ENCODE measurements at places on chromosomes 3 and 15. TPM values are rescaled to one million over a fixed set of nuclear protein-coding genes. Genes with fewer than 3 reads are reported as not detected.
A peak's percentile ranks its signal among the peaks of the same experiment; 100 is the strongest.

WDR93 gene
- polyA plus RNA-seq: 0.32 TPM

PATL2 gene
- polyA plus RNA-seq: 0.31 TPM

DNA sequence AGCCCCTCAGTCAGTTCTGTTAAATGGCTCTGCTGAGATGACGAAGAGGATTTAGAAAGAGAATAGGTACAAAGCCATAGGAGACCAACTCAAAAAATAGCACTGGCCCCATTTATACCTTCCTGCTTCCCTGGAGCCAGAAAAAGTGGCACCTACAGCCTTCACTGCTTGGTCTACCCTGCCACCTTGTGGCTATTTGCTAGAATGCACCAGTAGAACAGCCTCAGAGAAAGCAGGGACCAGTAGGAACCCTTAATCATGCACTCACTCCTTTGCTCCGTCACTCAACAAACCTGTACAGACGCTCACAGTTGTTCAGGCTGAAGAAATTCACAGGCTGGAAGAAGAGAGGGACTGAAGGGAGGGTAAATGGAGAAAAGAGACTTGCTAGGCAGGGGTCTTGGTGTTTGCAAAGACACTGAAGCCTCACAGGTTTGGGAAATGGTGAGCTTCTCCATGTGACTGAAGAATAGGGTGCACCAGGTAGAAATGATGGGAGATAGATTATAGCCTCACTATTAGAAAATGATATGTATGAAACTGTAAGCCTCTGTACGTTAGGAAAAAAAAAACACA lies 12.1 kb upstream of the RTP2 start:
- peak; percentile 71 for DNase-seq

DNA sequence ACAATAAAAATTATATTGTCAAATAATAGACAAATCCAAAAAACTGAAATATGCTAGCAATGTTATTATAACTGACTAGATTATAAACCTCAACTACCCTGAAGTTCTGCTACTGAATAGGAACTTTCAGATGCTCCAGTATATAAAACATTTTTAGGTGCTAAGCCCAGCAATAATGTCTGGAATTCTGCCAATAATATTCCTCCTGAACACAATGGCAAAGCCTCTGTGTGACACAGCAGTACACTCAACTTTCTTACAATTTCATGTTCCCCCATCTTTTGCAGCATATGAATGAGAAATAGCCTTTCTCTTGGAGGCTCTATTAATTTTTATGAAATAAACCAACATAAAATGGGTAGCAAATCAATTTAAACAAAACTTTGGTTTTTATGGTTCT lies 29.5 kb downstream of the ATOSA start:
- DNase-seq: no peak

GPR27 gene
- 9.5 TPM for polyA plus RNA-seq

GRCh38 chr3:194405766-194406165 lies 6.7 kb upstream of the GP5 start:
- DNase-seq: no peak

- DNase-seq: no peak
These were observed 173.6 kb upstream of the PFN2 start for GRCh38 chr3:150144191-150144708.

DNA sequence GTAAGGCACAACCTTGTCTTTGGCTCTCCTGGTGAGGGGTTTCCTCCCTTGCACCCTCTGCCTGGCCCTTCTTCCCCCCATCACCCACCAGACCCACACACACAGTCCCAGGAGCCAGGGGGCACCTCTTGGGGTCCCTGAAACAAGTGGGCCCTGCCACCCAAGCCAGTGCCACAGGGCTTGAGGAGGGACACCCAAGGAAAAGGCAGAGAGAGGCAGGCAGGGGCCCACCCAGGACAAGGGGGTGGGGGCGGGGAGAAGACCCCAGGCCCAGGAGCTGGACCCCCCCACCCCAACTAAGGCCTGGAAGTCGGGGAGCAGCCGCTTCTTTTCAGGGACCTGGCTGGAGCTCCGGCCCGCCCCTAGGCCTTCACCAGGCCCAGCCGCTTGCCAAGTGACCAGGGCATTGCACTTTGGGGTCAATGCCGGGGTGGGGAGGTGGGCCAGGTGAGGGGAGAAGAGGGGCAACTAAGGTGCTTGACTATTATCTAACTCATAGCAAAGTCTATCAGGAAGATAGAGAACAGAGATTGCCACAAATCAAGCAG lies 88.9 kb downstream of the KCNMB2 start:
- DNase-seq: no peak
